NCI-H526 (cell line): ENCODE measurements at places on chromosomes 3 and 15.
A peak's percentile ranks its signal among the peaks of the same experiment; 100 is the strongest.

- DNase-seq: peak; percentile 74
Measured at GRCh38 chr3:42176242-42177034, 85.3 kb downstream of the TRAK1 start.

DNA sequence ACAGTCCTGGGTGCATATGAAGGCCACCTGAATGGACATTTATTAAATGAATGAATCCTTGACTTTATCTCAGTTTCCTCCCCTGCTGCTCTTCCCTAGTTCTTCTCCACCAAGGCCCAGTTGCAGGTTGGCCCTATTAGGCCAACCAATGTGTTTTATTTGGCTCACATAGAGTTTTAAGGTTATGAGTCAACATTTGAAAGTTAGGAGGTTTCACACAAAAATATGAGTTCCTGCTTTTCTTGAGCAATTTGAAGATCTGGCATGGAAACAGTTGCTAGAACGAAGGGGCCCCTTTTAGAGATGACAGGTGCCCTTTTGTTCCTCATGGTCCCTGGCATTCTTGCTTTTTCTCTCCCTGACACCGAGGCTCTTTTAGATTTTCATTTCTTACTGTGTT, 83.0 kb upstream of the PDZRN3 start:
- DNase-seq: no peak

GRCh38 chr3:73768524-73769308, 144.0 kb upstream of the PDZRN3 start:
- peak; percentile 33 for DNase-seq

DNA sequence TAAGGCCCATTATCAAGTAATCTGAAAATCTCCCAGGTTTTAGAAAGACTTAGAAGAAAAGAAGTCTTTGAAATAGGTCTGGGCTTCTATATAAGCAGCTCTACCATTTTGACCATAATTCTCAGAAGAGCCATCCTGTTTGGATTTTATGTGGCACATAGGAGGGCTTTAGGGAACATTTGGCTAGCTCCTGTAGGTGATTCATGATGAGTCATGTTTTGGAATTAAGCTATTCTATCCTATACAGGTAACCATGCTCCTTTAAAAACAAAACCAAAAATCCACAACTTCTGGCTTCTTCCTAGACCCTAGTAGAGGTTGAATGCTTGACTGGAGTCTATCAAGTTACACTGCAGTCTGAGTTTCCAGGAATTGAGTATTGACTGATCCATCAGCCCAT, 8.9 kb downstream of the SST start:
- no peak for DNase-seq

DNA sequence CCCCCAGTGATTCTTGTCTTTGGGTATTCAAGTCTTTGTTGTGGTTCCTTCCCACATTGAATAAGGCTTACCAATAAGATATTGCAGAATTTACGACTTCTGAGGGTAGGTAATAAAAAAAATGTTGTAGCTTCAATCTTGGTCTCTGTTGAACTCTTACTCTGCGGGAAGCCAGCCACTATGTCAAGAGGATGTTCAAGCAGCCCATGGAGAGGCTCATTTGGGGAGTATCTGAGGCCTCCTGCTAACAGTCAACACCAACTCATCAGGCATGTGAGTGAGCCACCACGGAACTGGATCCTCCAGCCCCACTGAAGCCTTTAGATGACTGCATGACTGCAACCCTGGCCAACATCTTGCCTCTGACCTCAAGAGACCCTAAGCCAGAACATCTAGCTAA, 3.2 kb upstream of the TBC1D23 start:
- DNase-seq: no peak

DNA sequence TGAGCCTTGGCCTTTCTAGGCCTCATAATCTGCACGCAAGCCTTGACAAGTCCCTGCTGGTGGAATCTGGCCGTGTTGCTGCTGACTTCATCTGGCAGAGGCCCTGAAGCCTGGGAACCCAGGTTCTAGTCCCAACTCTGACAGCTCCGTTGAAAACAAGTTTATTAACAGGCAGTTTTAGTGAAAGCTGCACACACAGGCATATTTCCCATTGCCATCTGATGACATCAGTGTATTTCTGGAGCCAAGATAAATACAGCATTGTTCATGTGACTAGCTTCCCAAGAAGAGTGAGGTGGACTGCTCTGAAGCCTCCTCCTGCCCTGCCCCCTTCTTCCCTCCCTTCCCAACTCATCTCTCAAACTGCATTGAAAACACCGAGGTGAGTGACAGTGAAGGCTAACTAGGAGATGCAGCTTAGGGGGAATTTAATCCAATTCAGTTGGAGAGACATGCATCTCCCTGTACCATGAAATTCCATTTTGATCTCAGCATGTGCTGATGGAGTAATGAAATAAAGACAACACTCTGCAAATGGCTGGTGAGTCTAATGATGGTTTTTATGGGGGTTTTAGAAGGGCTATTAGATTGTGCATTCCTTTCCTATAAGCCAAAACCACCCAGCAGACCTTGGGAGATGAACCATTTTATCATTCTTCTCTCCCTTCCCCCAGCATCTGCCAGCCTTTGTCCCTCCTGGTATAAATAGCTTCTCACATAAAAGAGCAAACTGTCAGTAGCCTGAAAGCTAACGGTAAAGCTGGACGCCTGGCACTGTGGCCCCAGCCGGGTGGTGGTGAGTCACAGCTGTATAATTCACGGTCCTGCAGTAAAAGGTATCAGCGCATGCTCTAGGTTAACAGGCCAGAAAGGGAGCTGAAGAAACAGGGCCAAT, 38.0 kb downstream of the PRICKLE2 start:
- DNase-seq: no peak
